Fibroblast of skin of abdomen (primary cell): ENCODE measurements at places on chromosomes 16 and 17.
A peak's percentile ranks its signal among the peaks of the same experiment; 100 is the strongest.

DNA sequence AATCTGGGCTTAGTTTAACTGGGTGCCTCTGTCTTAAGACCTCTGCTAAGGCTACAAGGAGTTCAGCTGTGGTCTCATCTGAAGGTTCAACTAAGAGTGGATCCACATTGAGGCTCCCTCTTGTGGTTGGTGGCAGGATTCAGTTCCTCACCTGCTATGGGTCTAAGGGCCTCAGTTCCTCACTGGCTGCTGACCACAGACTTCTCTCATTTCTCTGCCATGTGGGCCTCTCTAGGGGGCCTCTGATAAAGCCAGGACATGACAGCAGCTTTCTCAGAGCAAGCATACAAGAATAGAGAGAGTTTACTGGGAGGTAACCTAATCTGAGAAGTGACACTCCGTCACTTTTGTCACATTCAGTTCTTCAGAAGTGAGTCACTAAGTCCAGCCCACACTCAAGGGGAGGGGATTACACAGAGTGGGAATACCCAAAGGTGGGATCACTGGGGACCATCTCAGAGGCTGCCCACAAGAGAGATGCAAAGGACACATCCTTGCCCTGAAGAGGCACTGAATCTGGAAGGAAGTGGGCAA is 19.2 kb upstream of the ABAT start:
- DNase-seq = peak; percentile 26

GRCh38 chr17:77631307-77631706 is 327.2 kb upstream of the TNRC6C start:
- no peak for DNase-seq

- DNase-seq = no peak
Measured at GRCh38 chr17:40454613-40454995, 11.4 kb downstream of the IGFBP4 start.

DNA sequence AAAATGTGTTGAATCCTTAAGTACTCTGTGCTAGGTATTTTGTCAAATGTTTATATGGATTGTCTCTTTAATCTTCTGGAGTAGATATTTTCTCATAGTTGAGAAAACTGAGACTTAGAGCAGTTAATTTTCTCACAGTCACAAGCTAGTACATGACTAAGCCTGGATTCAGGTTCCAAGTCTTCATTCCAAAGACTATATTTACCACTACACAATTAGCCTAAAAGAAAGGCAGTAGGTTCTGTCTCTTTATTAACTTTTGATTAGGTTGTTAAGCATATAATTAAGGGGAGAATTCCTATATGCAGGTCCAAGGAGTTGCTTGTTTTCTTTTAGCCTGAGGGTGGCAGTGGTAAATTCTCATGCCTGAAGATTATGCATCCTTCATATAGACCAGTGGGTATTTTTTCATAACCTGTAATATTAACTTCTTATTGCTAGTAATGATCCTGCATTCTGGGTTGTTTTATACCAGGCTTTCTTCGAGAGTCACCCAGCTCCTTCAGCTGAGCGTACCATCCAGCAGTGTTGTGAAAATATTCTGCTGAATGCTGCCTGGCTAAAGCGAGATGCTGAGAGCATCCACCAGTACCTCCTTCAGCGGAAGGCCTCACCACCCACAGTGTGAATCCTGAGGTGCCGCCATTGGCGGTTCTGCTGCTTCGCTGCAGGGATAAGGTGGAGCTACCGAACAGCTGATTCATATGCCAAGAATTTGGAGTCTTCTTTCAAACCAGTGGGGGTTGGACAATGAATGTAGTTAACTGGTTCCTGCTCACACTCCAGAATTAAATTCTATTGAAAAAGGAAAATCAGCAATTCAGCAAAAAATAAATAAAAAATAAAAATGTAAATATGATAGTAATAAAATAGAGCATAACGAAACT is 28.2 kb upstream of the KPNB1 start:
- DNase-seq = peak; percentile 93

GRCh38 chr17:10821054-10821453 is 16.8 kb downstream of the PIRT start:
- DNase-seq = no peak

GRCh38 chr16:76729525-76729924 is 452.3 kb downstream of the CNTNAP4 start:
- DNase-seq = no peak

- no peak for DNase-seq
Measured at GRCh38 chr17:76013377-76013932, 12.8 kb downstream of the CDK3 start.

GRCh38 chr17:32152130-32152529 is 9.8 kb downstream of the RHOT1 start:
- no peak for DNase-seq

- no peak for DNase-seq
Measured at GRCh38 chr17:68196394-68197090, 51.3 kb upstream of the AMZ2 start.

- peak; percentile 98 for DNase-seq
Measured at GRCh38 chr17:4229627-4230541, 33.9 kb downstream of the ANKFY1 start.

- DNase-seq = peak; percentile 32
Measured at GRCh38 chr16:67104061-67104460, 5.7 kb upstream of the PHAF1 start.

GRCh38 chr17:31726980-31727427 is 132.0 kb downstream of the COPRS start:
- peak; percentile 44 for DNase-seq

GRCh38 chr17:337866-338265 is 14.7 kb downstream of the RPH3AL start:
- no peak for DNase-seq

DNA sequence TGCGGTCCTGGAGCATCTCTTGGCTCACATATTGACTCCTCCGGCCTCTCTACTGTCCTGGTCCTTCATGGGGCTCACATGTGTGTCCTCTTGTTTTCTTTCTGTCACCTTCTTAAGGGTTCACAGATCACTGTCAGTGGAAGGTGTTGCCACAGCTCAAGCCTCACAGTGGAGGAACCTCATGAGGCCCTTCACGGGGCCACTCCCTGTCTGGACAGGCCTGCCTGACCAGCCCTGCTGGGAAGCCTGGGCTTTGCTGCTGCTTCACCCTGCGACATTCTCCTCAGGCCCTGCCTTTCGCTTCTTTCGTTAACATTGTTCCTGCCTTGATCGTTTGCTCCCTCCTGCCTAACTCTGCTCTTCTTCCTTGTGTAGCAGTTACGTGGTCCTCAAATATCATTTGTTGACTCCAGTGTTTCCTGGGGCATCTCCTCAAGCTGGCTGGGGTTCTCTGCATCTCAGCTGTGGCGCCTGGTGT is 55.9 kb downstream of the WDR45B start:
- no peak for DNase-seq

GRCh38 chr17:68595986-68596385 is 5.2 kb downstream of the FAM20A start:
- no peak for DNase-seq

DNA sequence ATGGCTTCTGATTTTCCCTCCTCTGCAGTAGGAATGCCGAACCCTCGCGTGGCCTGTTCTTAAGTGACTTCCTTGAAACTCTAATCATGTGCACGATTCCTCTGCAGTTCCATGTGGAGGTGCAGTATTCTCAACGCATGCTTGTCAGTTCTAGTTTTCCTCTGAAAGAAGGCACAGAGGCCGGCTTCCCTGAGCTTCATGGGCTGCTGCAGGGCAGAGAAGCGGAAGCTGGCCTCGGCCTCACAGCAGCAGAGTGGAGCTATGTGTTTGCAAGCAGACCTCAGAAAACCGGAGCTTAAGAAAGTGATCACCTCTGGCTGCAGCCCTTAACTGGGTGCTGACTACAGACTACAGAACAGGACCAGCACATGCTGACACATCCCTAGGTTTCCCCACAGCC is 500.7 kb downstream of the GRIN2A start:
- DNase-seq = no peak

DNA sequence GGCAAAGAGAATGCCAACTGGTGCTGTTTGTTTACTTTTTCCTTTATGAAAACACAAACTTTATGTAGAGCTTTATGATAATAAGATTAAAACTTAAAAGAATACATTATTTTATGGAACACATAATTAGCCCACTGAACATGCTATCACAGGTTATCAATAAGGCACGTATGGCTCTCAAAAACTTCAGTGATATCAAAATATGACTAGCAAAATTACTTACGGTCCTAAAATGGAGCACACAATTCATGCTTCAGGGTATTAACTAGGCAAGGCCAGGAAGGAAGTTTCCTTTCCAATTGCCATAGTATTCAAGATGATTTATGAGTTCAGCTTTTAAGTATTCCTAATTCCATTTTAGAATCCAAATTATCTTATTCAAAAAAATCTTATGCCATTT is 3.6 kb downstream of the RNF43 start:
- DNase-seq = no peak

- peak; percentile 88 for DNase-seq
Measured at GRCh38 chr17:65231662-65232335, 94.6 kb downstream of the RGS9 start.

- no peak for DNase-seq
Measured at GRCh38 chr17:72608436-72608835, 484.1 kb downstream of the SLC39A11 start.

GRCh38 chr17:70498631-70499030 is 329.3 kb downstream of the KCNJ2 start:
- DNase-seq = no peak

GRCh38 chr17:46163316-46163715 is 29.9 kb downstream of the KANSL1 start:
- no peak for DNase-seq

GRCh38 chr16:86286991-86287663 is 223.2 kb upstream of the FOXF1 start:
- no peak for DNase-seq

DNA sequence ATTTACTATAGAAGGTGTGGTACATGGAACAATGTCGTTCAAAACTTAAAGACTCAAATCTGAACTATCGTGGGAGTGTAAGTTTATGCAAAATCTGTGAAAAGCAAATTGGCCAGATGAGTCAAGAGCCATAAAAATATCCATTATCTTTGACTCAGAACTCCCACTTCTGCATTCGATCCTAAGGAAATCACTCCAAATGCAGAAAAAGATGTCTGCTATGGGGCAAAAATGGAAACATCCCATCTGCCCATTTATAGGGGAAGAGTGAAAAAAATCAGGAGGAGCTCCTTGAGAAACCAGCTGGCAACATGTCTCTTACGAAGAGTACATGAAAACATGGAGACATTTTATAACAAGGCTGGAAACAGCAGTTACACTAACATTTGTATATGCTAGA is 43.6 kb upstream of the CCDC182 start:
- DNase-seq = no peak

- DNase-seq = no peak
Measured at GRCh38 chr17:82648742-82649331, 593 bp upstream of the WDR45B start.

DNA sequence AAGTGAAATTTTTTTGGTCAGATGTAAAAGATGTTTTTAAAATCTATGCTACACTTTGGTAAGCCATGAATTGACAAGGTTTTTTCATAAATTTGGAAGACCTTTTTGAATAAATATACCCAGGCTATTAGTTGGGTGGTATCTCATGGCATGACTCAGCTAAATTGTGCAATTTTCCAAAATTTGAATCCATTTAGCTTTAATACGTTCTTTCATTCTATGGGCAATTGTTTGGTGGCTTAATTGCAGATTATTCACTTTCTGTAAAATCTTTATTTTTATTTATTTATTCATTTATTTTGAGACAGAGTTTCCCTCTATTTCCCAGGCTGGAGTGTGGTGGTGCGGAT is 82.8 kb upstream of the TNRC6A start:
- no peak for DNase-seq

DNA sequence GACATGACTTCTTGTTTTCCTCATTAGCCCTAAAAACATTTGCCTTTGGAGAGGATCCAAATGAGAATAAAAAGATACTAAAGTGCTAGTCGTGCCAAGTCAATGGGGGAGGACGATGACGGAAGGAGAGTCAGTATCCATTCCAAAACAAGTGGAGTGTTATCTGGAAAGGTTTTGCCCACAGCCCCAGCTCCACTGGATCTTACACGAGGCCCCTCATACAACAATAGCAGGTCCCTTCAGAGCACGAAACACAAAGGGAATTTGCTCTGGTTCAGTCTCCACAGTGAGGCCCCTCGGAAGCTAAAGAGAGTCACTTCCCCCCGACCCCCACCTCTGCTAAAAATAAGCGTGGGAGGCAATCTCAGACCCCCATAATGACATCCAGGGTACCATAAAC is 496.9 kb upstream of the ZFHX3 start:
- DNase-seq = no peak

DNA sequence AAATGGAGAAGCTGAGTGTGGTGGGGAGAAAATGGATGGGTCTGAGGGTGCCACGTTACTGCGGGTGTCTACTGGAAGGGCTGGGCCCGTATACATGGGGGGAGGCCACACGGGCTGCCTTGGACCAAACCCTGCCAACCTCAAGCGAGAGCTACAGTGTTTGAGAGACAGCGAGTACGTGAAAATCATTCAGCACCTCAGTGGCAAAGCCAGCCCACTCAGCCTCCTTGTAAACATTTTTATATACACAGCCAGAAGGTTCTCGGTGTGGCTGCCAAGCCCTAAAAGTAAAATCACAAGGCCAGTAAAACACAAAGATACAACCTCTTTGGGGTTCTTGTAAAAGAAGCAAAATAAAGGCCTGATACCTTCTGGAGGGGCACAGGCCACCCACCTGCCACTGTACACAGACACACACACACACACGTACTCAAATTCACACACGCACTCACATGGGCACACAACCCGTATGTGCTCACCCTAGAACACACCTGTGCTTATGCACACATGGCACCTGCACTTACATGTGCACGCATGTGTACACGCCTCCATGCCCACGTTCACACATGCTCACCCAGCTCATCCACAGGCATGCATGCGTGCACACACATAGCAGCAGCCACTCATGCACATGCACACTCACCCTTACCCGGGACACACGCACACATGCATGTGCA is 102.8 kb downstream of the GSG1L start:
- DNase-seq = no peak

DNA sequence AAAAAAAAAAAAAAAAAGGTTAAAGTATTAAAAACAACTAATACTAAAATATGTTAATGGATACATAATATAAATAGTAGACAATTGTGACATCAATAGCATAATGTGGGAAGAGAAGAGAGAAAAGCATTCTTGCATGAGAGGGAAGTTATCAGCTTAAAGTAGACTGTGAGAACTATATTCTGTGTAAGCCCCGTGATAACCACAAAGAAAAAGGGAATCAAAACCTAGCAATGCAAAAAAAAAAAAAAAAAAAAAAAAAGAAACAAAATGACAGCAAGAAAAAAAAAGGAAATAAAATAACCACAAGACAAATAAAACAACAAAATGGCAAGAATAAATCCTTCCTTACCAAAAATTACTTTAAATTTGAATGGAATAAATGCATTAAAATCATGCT is 39.8 kb upstream of the MYLK3 start:
- DNase-seq = no peak

GRCh38 chr16:50274326-50275097 is 8.2 kb downstream of the ADCY7 start:
- DNase-seq = no peak

DNA sequence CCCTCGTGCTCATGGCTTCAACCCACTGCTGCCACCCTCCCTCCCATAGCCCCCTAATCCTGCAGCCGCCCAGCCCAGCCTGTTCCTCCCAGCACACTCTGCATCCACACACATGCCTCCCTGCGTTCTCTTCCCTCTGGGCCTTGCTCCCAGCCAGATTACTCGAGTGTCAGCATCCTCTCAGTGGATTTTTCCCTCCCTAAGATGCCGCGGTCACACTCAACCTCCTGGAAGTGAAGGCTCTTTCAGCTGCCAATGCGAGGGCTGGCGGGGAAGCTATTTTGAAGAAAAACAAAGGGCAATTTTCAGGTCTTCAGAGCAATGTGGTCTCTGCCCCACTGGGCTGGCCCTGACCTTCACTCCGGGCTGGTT is 23.2 kb upstream of the CACNG5 start:
- DNase-seq = no peak

- DNase-seq = no peak
Measured at GRCh38 chr17:67022451-67022810, 21.9 kb upstream of the CACNG1 start.
